ENCODE measurements at places on chromosomes 3 and 15.
A peak's percentile ranks its signal among the peaks of the same experiment; 100 is the strongest.

GRCh38 chr3:64267721-64268604 is 42.7 kb upstream of the PRICKLE2 start:
- peak; percentile 55 for DNase-seq

GRCh38 chr3:9673082-9673481 is 23.8 kb downstream of the MTMR14 start:
- no peak for DNase-seq

- no peak for DNase-seq
Measured at GRCh38 chr15:69819371-69819770, 278.3 kb downstream of the TLE3 start.

DNA sequence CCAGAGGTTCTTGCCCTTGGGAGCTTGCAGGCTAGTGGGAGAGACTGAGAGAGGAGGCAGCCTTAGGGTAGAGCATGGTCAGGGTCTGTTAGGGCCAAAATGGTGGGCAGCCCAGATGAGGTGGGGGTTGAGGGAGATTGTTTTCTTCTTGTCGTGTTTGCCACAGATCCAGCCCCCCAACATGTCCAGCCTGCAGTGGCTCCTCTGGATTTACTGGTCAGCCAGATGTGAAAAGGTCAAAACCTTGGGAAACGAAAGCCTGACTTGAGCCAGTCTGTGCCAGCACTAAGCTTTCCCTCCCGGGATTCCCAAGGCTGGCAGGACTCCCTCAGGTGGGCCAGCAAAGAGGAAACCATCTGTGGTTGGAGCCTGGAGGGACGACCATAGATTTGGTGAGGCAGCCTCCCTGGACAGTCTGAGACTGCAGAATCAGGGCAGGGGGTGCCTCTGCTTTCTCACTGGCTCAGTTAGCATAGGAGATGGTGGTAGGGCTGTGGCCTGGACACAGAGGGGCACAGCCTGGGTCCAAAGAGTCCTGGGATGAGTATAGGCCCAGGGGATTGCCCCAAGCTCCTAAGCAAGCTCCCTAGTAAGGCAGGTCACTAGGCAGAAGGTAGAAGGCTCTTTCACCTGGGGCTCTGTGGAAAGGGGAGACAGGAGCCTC is 51.2 kb upstream of the PRR23C start:
- DNase-seq: no peak

DNA sequence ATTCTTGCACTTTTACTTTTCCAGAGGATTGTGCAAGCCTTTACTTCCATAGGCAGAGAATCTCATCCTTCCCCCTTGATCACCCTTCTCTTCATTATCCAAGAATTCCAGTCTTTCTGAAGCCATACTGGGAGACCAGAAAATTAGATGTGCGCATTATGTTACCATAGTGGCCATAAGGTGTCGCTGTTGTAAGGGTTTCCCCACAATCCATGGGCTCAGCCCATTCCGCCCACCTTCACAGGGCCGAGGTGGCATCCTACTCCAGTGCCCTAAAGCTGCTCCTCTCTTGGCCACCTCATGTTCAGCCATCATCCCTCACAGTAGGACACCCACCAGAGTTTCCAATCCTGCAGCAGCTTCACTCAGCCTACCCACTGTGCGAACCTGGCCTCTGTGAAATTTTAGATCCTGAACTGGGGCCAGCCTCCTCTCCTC is 35.0 kb downstream of the CTSH start:
- no peak for DNase-seq

GRCh38 chr3:55709411-55710012 is 222.4 kb upstream of the WNT5A start:
- no peak for DNase-seq

DNA sequence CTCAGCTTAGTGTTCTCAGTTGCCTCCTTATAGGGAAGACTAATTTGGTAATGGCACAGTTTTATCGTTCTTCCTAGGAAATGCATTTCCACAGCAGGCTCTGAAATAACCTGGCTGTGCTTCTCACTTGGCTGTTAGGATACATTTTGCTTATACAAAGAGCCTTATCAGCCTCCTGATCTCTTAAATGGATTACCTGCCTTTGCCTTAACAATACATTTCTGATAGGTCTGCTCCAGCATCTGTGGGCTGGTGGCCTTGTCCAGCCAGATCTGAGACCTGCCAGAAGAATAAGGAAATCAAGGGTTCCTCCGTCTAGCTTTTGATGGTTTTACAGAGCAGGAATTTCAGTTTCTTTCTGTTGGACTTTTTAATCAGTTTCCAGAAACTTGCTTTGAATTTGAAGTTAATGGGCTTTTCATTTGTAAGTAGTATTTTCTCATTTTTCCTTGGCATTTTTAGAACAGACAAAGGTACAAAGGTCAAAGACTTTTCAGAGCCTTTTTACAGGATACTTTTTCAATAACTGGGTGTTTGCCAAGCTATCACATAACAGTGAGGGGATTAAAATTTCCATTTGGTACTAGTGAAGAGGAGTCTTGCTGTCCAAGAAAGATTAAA is 116.3 kb downstream of the AKAP13 start:
- no peak for DNase-seq

DNA sequence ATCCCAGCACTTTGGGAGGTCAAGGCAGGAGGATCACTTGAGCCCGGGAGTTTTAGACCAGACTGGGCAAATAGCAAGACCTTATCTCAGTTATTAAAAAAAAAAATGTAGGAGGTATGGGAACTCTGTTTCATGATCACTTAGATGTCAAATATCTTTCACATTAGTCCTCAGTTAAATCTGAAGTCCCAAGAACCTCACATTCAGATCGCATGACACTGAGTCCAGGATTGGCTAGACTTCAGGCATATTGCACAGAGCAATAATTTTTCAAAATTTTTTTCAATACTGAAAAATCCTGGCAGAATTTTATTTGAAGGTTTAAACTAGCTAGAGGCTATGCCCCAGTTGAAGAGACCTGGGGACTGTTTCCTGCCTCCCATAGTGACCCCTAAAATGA is 56.3 kb upstream of the ZNF148 start:
- DNase-seq: no peak

GRCh38 chr3:42728056-42728455 is 25.5 kb upstream of the HHATL start:
- no peak for DNase-seq

DNA sequence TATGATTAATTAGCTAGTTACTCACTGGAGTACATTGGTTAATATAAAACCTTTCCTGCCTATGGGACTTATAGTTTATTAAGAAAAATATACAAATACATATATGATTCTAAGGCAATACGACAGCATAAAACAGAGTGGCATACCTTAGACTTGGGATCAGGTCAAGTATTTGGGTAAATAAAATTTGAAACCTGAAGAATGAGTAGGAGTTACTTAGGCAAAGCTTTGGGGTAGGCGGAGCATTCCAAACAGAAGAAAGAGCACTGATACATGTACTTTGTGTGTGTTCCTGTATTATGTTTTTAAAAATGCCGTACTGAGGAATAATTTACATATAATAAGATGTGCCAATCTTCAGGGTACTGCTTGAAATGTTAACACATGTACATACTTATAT is 15.1 kb downstream of the ZPLD1 start:
- DNase-seq: no peak

GRCh38 chr15:91521996-91522395 is 331.5 kb upstream of the SLCO3A1 start:
- no peak for DNase-seq

DNA sequence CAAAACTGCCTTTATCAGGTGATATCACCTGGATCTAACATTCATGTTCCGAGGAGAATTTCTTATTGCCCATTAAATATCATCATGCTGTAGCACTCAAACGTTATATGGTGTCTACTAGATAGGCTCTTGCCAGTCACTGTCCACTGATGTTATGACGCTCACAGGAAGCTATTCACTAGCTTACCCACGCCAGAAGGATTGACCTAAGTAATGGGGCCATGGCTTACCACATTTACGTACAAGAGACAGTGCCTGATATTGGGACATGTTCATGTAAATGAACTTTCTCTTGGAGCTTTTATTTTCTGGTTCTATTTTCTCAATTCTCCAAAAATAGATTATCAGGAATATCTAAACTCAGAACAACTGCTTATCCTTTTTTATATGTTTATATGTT is 91.7 kb upstream of the NAALADL2 start:
- DNase-seq: no peak

GRCh38 chr3:51947215-51947900 is 5.2 kb downstream of the PARP3 start:
- DNase-seq: no peak

- DNase-seq: no peak
Measured at GRCh38 chr3:178847190-178847589, 224.4 kb downstream of the ZMAT3 start.

- no peak for DNase-seq
Measured at GRCh38 chr3:115322901-115323300, 175.8 kb upstream of the ZBTB20 start.

DNA sequence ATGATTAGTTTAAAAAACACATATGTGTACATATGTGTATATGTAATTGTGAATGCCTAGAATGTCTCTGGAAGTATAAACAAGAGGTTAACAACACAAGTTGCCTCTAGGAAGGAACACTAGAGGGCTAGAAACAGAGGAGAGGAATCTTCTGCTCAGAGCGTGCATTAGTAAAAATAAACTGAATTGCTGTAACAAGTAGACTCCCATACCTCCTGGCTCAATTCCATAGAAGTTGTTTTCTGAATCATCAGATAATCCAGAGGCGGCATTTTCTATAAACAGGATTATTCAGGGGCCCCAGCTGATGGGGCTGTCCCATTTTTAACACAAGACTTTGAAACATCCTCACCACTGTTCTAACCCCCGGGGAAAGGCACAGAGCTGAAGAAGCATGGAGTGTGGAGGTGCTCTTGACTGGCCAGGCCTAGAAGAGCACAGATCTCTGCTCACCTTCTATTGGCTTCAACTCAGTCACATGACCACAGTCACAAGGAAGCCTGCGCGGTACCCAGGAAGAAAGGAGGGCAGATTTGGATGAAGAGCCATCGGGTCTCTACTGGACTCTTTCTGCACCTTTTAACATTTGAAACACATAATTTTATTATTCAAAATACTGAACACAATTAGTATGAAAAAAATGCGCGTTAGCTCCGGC is 145.7 kb downstream of the TLE3 start:
- DNase-seq: no peak

GRCh38 chr3:106209482-106209881 is 340.7 kb upstream of the CBLB start:
- DNase-seq: no peak

DNA sequence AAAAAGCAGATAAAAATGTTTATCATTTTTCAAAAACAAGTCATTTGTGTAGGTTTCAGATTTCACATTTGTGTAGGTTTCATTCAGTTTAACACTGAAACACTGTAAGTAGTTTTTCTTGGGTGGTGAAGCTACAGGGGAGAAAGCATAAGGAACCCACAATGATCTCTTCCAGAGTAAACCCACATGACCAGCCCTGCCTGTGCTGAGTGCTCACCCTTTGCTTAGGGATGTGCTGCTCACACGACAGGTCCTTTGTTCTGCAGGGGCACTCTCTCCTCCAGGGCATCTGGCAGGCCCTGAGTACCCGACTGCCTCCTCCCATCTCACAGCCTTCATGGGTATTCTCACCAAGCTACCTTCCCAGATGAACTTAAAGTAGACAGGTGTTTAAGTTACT is 28.9 kb downstream of the ZXDC start:
- DNase-seq: peak; percentile 31

DNA sequence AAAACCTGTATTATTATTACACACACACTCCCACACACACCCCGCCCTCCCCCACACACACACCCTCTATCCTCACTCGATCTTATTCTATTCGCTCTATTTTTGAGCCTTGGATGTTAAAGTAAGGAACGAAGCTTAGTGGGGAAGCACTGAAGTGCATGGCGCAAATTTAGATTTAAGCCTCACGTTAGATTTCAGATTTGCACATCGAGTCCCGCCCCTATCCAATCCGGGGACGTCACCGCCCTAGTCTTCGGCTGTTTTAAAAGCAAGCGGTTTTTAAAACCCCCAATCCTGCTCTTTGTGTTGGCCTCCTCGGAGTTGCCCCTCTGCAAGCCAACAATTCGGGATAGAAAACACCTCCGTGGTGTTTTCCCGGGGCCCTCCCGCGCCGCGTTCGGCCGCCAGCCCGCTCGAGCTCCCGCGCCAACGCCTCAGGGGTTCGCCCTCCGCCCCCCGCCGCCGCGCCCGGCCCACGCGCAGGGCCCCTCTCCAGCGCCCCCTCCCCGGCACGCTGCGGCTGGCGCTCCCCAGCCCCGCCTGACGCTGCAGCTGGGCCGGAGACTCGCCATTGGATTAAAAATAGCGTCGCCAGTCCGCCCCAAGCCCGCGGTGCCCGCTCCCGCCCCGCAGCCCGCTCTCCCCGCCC is at the start of gene USP13:
Gene USP13, plus strand, starts transcription at position 594 of the 649 bp plus-strand sequence. CDS start 186 bp downstream, outside the sequence.
- DNase-seq: peak; percentile 75

DNA sequence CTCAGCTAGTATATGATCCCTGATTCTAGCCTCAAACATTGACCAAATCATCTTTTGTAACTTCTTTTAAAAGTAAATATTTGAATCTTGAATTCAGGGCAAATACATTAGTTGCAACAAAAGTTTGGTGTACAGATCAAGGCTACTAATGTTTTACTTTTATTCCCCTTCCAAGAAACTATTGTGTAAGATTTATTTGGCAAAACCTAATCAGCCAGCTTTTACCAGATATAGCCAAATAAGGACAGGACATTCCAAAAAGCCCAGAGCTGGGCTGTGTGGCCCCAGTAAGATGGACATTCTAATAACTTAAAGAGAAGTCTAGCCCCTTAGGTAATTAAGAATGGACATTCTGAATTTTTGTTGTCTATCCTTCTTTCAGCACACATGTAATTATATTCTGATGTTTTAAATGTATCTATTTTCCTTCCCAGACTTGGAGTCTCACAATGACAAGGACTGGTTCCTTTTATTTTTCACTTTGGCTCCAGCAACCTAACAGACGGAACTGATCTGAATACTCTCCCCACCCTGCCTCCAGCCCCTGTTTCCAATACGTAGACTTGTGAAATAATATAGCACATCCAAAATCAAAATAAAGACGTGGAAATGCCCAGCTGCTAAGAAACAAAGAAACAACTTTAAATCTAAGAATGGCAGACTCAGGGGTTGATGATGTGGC is 48.1 kb downstream of the STARD5 start:
- DNase-seq: no peak

- no peak for DNase-seq
Measured at GRCh38 chr3:124318014-124318413, 326.1 kb upstream of the ROPN1 start.

DNA sequence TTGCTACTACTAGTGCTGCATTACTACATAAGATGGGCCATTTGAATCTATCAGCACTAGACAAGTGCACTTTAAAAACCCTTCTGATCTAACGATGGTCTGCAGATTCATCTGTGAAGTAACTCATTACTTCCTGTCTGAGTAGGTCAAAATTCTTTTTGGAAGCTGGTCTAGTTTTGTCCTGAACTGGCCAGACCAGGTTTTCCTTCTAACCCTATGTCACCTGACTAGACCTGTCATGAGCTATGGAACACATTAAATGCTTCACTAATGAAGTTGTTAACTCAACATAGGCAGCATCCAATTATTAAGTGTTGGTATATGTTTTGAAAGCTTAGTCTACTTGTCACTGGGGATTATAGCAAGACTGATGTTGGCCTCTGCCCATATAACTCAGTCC is 10.1 kb upstream of the RBM5 start:
- no peak for DNase-seq
